ENCODE measurements at places on chromosomes 12 and 14.

DNA sequence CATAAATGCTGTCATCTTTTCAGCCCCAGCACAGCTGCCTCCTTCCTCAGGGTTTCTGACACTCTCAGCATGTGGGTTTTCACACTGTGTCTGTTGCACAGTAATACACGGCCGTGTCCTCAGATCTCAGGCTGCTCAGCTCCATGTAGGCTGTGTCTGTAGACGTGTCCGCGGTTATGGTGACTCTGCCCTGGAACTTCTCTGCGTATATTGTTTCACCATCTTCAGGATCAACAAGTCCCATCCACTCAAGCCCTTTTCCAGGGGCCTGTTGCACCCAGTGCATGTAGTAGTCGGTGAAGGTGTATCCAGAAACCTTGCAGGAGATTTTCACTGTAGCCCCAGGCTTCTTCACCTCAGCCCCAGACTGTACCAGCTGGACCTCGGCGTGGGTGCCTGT is 1210.6 kb downstream of the TMEM121 start:
- no peak for DNase-seq

GRCh38 chr12:53592426-53592825 is 33.8 kb downstream of the ATF7 start:
- no peak for DNase-seq

DNA sequence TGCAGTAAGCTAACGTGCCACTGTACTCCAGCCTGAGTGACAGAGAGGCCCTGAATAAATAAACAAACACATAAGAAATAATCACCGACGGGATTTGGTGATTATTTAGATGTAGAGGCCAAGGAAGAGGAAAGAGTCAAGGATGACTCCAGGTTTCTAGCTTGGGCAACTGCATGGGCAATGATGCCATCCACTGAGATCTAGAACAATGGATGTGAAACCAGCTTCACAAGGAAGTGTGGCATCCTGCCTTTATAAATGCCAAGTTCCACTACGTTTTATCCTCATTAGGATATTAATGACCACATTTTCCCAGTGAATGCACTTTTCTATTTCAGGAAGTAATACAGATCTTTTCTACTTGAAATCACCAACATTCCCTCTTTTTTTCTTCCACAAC is 10.9 kb upstream of the PTGER2 start:
- no peak for DNase-seq

DNA sequence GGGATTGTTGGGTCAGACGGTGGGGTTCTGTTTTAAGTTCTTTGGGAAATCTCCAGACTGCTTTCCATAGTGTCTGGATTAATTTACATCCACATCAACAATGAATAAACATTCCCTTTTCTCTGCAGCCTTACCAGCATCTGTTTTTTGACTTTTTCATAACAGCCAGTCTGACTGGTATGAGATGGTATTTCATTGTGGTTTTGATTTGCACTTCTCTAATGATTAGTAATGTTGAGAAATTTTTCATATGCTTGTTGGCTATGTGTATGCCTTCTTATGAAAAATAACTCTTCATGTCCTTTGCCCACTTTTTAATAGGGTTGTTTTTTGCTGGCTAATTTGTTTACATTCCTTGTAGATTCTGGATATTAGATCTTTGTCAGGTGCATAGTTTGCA is 140.8 kb upstream of the CNTN1 start:
- DNase-seq: no peak

DNA sequence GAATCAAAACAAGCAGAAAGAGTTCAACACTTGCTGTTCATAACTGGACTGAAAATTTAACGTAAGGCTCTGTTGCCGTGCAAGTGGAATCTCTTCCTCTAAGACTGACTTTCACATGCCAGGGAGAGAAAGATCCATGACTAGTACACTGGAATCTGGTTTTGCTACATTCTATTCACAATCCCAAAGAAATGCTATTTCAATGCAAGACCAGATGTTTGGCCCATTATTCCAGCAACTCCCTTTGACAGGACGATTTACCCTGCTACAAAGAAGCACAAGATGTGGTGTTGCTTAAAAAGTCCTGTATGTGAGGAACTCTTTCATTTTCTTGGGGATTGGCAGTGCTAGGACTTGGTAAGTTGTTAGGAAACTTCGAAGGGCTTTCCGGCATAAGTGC is 17.4 kb downstream of the RFC5 start:
- no peak for DNase-seq

DNA sequence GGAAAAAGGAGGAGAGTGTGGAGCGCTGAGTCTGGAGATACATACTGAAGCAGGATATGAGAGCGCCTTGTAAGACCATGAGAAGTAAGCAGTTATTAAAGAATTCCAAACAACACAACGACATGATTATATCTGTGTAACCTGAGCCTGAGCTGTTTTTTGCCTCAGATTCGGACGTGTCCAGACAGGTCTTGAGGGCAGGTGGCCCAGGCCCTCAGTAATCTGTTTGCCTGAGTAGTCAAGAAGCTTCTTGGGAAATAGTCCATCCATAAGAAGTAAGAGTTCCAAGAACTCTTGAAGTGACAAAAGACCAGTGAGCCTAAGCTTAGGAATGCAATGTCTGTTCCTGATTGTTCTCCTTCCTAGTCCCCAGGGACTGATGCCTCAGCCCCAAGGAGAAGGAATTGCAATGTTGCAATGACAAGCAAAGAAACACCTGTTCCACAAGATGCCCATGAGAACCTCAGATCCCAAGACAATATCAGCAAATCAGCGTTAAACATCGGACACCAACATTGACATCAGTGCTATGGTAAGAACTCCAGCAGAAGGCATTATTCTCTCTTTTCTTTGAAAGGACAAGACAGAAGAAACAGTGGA is 34.7 kb upstream of the ADAMTS20 start:
- no peak for DNase-seq

- no peak for DNase-seq
Measured at GRCh38 chr14:57380935-57381334, 9.5 kb upstream of the NAA30 start.

DNA sequence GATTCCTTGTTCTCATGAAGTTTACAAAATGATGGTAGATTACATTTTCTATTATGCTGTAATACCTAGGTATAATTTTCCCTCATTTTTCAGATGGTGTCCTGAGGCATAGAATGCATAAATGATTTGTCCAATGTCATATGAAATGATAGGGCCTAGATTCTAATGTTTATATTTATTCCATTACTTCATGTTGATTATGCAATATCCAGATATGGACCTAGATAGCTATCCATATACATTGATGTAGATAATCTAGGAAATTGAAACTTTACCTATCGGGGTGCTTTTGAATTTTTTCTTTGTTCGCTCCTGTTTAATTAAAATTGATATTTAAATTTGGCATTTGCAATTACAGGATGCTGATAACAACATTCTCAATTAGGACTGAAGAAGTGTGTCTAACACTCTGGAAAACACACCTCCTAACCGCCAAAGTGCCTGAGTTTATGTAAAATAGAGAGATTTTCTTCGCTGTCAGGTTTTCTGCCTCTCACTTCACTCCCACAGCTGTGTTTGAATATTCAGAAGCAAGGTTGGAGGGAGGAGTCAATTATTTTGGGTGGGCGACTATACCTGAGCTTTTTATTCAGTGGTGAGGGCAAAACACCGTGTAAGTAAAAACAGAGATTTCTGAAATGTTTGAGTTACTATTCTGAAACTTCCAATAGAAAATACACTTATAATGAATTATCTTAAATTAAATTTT is 164.4 kb upstream of the ATP2B1 start:
- no peak for DNase-seq

- no peak for DNase-seq
Measured at GRCh38 chr12:93230326-93230720, 147.4 kb upstream of the NUDT4 start.
